Heart left ventricle (tissue), 16 donors: ENCODE measurements at places on chromosomes 11 and 22.

GRCh38 chr11:70779433-70780245 lies 381.3 kb downstream of the CTTN start:
- DNase-seq, result no peak

DNA sequence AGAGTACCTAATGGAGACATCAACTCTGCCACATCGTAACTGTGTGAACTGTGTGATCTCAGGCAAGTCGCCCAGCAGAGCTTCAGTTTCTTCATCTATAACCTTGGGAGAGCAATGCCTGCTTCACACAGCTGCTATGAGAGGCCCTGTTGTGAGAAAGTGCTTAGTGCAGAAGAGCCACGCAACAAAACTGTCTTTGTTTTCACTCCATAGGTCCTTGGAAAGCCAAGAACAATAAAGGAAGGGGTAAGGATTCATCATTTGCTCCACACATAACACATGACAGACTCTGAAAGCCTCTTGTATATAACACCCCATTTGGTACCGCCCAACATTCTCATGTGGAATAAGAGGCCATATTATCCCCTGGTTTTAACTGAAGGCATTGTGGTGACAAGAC lies 231.9 kb upstream of the ISX start:
- no peak for DNase-seq

DNA sequence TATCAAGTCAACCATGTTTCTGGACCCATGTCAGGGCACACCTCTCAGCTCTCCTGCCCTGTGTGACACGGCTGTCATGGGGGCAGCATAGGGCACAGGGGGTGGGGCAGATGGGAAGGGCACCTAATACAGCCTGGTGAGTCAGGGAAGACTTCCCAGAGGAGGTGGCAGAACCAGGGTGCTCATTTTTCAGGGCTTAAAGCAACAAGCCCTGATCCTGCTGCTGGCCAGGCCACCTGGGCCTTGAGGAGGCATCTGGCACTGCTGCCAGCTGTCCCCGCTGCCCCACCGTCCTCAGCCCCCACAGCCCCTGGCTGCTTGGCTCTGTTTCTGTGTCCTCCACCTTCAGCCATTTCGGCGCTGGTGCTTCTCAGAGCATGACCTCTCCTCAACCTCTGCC lies 4.4 kb downstream of the MAP3K11 start:
- no peak for DNase-seq

GRCh38 chr11:112615891-112616290 lies 345.3 kb upstream of the NCAM1 start:
- no peak for DNase-seq

DNA sequence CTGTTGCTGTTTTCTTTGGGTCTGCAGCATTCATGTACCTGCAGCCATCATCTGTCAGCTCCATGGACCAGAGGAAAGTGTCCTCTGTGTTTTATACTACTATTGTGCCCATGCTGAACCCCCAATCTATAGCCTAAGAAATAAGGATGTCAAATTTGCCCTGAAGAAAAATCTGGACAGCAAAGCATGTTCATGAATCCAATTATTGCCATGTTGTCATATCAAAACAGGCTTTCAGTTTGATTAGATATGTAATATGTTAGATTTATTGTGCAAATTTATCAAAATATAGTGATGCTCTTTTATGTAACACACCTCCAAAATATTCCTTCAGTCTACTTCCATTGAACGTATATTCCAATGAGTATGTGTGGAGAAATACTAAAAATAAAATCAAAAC lies 15.4 kb upstream of the OR8G1 start:
- DNase-seq, result no peak

DNA sequence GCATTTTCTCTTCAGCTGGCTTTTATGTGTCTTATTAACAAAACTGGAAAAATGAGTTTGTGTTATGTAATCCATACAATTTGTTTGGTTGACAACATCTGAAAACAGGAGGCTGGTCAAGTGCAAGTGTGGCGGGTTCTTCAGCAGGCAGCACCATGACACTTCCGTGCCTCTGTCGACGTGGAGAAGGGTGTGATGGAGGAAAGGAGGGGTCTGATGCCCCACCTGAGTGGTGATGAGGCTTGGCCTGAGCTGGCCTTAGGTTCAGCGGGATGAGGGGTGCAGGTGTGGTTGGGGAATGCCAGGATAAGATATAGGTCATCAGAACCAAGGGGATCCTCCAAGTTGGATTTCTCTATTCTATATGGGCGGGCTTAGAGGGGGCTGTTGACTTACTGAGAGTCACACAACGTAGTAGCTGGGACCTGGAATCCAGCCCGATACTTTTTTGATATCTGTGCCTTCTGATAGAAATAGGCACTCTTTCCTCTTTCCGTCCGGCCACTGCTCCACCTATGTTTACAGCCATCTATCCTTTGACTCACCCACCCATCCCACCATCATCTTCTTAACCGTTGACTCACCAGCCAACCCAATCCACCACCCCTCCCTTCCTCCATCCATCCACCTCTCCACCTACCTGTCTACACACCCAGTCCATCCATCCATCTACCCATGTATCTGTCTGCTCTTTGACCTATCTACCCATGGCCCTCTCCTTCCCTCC lies 29.0 kb downstream of the SHANK3 start:
- DNase-seq, result peak; percentile 42
